Fibroblast of skin of left quadriceps (primary cell): ENCODE measurements at places on chromosomes 13 and 19.
A peak's percentile ranks its signal among the peaks of the same experiment; 100 is the strongest.

- DNase-seq, result no peak
Measured at GRCh38 chr19:29569038-29569911, 36.8 kb upstream of the POP4 start.

- no peak for DNase-seq
Measured at GRCh38 chr13:75764251-75764925, 128.3 kb downstream of the LMO7 start.

GRCh38 chr19:44694184-44694579 lies 4.8 kb upstream of the CEACAM16 start:
- no peak for DNase-seq

GRCh38 chr19:10744801-10745293 lies 27.0 kb downstream of the DNM2 start:
- DNase-seq, result no peak

GRCh38 chr13:113734099-113734825 lies 24.8 kb upstream of the TMEM255B start:
- DNase-seq, result no peak

- DNase-seq, result no peak
Measured at GRCh38 chr13:41590643-41591042, 133.3 kb downstream of the RGCC start.

- DNase-seq, result peak; percentile 40
Measured at GRCh38 chr13:27953676-27954405, 15.3 kb downstream of the CDX2 start.

GRCh38 chr19:53868892-53869804 lies 1.5 kb downstream of the MYADM start:
- DNase-seq, result peak; percentile 77

DNA sequence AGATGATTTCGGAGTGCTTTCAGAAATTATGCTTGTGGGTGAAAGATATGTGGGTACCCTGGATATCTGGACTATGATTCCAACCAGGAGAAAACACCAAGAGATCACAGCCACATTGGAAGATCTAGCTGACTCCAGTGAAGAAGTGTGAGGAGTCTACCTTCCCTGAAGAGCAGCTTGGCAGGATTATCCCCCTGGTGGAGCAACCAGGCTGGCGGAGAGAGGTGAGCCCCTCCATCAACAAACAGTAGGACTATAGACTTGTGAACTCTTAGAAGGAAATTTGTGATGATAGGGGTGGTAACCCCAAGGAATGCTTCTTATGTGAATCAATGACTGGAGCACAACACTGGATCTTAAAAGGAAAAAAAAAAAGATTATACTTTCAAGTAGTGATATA lies 47.8 kb upstream of the DIAPH3 start:
- no peak for DNase-seq

GRCh38 chr19:1125601-1126467 lies 22.0 kb downstream of the GPX4 start:
- no peak for DNase-seq

- no peak for DNase-seq
Measured at GRCh38 chr19:16654627-16655026, 5.3 kb downstream of the SMIM7 start.

- peak; percentile 49 for DNase-seq
Measured at GRCh38 chr19:40403262-40403984, 9.8 kb downstream of the PRX start.

DNA sequence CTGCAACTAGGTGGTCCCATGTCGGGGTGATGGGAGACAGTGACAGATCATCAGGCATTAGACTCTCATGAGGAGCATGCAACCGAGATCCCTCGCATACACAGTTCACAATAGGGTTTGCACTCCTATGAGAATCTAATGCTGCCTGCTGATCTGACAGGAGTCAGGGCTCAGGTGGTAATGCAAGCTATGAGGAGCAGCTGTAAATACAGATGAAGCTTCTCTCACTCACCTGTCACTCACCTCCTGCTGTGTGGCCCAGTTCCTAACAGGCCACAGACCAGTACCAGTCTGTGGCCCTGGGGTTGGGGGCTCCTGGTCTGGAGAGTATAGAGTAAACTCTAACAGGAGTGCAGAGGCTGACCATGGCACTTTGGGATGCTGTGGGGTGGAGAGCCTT lies 209.2 kb downstream of the DLEU7 start:
- no peak for DNase-seq

DNA sequence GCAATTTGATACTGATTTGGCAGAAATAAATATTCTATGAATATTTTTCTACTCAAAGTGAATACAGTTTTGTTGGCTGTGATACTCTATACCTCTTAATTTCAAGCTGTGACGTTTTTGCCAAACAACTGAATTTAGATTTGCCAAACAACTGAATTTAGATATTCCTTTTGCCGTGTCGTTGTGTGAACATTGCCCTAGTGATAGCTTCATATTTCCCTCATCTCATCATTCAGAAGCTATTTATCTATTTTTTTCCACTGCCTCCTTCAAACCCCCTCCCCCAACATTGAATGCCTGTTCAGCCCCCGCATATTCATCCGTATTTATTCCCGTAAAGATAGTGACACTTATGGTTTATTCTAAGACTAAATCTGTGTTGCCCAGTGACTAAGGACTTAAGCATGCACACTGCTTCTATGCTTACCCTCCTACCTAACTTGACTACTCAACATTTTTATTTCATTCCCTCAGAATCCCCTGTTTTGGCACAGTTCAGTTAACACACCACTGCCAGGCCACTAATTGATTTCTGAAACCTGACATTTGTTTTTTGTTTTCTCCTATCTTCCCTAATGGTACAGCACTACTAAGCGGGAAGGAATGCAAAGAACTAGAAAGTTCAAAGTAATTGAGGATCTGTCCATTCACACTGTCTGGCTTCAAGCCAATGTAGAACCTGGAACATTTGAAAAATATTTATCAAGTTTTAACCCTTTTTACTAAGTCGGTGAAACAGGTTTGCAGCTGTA lies 2.8 kb upstream of the KLF5 start:
- DNase-seq, result peak; percentile 67

GRCh38 chr19:15437355-15438123 lies 12.2 kb downstream of the WIZ start:
- no peak for DNase-seq

- no peak for DNase-seq
Measured at GRCh38 chr13:18921063-18921462, 260.6 kb downstream of the TUBA3C start.

DNA sequence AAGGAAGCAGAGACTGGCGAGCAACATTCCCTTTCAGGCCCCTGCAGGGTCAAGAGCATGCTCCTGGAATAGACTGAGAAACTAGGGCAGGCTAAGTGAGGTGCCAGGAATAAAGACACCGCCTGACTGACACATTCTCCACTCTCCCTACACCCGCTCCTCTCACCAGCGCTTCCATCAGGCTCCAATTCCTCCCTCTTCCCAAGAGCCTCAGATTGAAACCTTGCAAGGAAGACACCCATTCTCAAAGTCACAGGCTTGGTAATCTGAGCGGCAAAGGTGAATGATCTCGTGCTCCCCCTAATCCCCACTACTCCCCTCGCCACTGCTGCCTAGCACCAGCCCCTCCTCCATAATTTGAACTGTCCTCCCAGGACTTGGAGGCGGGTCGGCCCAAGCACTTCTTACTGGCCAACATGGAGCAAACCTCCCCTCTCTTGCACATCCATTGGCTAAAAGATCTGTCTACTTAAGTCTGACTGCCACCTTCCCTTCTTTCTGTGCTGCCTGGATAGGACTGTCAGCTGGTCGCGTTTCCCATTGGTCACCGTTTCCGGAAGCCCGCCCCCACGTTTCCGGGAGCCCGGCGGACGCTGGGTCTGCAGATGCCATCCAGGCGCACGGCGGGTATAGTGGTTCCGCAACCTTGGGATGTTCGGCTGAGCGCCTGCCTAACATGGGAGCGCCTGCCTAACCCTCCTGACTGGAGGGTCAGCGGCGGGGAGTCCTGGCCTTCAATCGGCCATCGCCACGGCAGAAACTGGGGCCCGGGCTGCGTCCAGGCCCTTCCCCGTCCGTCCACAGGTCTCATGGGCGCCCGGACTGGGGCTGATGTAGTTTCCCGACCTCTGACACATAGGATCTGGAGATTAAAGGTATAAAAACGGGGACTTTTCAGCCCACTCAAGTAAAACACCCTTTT lies 33.6 kb downstream of the ZNF383 start:
- peak; percentile 82 for DNase-seq

- DNase-seq, result peak; percentile 31
Measured at GRCh38 chr19:45016388-45017314, 15.4 kb downstream of the RELB start.

DNA sequence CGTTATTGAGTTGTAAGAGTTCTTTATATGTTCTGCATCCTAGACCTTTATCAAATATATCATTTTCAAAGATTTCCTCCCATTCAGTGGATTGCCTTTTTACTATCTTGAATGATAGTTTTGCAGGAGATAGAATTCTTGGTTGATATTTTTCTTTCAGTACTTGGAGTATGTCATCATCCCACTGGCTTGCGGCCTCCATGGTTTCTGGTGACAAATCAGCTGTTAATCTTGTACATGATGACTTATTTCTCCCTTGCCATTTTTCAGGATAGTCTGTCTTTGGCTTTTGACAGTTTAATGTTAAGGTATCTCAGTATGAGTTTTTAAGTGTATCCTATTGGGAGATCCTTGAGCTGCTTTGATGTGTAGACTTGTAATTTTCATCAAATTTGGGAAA lies 8.5 kb downstream of the ZNF557 start:
- DNase-seq, result no peak

GRCh38 chr13:28805193-28805819 lies 14.8 kb upstream of the MTUS2 start:
- DNase-seq, result no peak

- DNase-seq, result no peak
Measured at GRCh38 chr13:53127373-53127772, 98.8 kb downstream of the OLFM4 start.

DNA sequence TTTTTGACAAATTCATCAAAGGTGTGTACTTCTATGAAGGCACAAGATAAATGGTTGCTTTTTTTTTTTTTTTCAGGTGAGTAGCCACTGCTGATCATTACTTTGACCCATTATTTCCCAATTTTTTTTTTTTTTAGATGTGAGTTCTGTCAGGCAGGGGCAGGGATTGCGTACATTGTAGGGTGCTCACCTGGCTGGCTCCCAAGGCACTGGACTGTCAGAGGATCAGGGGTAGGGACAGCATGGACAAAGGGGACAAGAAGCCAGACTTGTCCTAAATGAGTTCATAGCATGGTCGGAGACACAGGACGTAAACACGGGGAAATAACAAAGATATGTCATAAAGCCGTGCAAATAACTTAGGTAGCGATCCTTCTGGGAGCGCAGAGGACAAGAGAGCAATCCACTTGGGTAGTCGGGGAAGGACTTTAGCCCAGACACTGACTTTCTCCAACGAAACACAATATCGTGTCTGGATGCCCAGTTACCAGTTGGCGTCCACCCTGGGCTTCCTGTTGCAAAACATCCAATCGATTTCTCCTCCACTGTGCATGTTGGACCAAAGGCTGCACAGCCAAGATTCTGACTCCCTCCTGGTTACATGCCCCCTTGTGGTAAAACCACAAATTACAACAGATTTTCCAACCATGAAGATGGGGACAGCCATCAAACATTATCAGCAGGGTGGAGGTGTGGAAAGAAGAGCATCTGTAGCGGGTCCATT lies 27.5 kb upstream of the KATNAL1 start:
- no peak for DNase-seq

DNA sequence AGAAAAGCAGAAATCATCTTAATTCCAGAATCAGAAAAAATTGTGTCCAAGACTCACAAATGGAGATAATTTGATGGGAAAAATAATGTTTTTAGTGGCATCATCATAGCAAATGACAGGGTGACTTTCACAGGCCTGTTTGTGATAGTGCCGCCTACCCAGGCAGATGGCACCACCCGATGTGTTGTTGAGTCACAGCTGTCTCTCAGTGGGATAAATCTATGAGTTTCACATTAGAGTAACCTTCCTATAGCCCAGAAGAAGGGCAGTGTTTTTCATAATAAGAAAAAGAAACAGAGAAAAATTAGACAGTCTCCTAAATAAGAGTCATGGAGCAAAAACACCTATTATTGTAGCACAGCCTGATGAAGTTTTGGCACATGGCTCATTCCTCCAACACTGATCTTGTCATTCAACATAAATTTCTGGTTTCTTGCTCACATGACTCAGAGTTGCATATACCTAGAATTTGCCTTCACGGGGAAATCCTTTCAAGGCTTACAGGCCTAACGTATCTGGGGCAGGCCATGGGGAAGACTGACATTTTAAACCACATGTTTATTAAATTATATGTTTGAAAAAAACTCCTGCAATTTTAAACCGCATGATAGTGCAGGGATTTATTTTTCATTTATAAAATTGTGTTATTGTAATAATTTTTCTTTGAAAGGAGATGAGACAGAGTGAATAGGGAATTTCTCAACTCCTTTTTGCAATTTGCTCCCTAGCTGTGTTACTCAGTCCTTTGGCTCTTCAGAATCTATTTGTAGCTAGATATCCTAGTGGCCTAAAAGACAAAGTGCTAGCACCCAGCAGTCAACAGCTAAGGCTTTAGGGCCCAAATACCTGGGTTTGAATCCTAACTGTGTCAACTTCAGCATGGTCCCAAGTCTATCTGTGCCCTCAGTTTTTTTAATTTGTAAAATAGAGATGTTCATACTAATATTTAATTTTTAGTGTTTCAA lies 393.7 kb downstream of the NDFIP2 start:
- peak; percentile 27 for DNase-seq

DNA sequence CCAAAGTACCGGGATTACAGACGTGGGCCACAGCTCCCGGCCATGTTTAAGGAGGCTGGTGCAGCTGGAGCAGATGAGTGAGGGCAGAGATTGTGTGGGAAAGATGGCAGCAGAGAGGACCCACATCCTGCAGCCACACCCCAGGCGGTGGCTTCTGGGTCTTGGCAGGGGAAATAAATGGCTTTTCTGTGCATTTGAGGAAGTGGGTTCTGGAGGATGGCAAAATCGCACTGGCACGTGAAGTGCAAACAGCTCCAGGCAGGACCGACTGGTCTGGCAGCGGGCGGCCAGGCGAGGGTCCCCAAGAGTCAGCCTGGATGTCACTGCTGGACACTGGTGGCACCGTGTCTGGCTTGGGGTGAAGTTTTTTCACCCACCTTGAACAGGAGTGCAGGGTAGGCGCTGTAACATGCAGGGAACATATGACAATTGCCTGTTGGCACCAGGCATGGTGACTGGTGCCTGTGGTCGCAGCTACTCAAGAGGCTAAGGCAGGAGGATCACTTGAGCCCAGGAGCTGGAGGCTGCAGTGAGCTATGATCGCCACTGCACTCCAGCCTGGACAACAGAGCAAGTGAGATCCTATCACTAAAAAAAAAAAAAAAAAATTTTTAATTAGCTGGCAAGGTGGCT lies 8.4 kb downstream of the B3GNT3 start:
- DNase-seq, result no peak

DNA sequence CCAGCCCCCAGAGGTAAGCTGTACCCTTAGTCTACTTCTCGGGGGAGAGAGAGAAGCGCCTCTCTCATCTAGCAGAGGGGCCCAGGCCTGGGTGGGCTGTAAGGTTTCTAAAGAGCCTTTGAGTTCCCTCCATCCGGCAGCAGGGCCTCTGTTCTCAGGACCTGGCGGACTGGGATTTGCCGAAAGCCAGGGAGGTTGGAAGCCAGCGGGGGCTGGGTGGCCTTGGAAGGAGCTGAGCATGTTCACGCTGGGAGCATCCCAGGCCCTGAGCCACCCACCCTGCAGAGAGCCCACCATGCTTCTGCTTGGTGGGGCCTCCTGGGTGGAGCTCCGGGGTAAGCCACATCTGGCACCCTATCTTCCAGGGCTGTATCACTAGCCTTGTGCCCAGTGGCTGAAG lies 7.8 kb downstream of the SLC7A10 start:
- DNase-seq, result no peak
